ENCODE measurements at places on chromosomes 5 and 9. TPM values are rescaled to one million over a fixed set of nuclear protein-coding genes. Genes with fewer than 3 reads are reported as not detected.

Gene FOXD4L6
- total RNA-seq: not detected

Gene TTC39B
- 9.2 TPM for total RNA-seq

Gene PCDHB2
- 1.3 TPM for total RNA-seq

Gene PRPF4
- total RNA-seq: 22.4 TPM

Gene MEGF10
- total RNA-seq: not detected

Data from cardiac atrium fibroblast (primary cell).